ENCODE measurements at places on chromosomes 1 and 21.

GRCh38 chr1:36397083-36397377, 678 bp downstream of the LSM10 start:
- DNase-seq, result no peak

- no peak for DNase-seq
Measured at GRCh38 chr1:7022058-7022457, 236.8 kb downstream of the CAMTA1 start.

DNA sequence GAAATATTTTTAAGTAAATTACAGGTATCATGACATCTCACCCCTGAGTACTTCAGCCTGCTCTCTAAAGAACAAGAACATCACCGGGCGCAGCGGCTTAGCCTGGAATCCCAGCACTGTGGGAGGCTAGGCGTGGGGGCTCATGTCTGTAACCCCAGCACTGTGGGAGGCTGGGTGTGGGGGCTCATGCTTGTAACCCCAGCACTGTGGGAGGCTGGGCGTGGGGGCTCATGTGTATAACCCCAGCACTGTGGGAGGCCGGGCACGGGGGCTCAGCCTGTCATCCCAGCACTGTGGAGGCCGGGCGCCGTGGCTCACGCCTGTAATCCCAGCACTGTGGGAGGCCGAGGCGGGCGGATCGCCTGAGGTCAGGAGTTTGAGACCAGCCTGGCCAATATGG, 7.7 kb upstream of the CDK11B start:
- DNase-seq, result no peak

DNA sequence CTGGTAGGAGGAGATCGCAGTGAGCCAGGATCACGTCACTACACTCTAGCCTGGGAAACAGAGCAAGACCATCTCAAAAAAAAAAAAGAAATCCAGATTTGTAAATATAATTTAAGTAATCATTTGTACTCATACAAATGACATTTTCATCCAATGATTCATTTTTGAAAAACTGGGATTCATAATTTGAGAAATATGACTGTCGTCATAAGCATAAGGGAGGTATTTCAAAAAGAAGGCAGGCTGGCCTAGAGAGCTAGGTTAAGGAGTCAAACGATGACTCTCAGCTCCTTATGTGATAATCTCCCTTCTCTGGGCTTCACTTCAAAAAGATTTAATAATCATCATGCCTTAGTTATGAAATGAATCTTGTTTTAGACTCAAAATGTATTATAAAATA, 2.3 kb downstream of the GART start:
- no peak for DNase-seq

DNA sequence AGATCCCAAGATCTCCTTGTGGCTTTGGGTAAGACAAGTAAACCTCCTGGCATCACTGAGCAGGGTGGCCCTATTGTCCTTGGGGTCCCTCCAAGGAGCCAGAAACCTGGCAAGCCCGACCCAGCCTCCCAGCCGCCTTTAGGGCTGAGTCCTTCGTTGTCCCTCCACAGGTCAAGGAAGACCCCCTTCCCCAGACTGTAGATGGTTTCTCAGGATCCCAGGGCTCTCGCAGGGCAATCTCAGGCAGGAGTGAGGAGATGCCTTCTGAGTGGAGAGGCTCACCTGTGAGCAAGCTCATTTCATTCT, 71.6 kb upstream of the CSF3R start:
- no peak for DNase-seq

GRCh38 chr21:25657140-25657539, 18.1 kb downstream of the JAM2 start:
- no peak for DNase-seq

- DNase-seq, result no peak
Measured at GRCh38 chr1:89191314-89191713, 7.4 kb downstream of the GBP4 start.

DNA sequence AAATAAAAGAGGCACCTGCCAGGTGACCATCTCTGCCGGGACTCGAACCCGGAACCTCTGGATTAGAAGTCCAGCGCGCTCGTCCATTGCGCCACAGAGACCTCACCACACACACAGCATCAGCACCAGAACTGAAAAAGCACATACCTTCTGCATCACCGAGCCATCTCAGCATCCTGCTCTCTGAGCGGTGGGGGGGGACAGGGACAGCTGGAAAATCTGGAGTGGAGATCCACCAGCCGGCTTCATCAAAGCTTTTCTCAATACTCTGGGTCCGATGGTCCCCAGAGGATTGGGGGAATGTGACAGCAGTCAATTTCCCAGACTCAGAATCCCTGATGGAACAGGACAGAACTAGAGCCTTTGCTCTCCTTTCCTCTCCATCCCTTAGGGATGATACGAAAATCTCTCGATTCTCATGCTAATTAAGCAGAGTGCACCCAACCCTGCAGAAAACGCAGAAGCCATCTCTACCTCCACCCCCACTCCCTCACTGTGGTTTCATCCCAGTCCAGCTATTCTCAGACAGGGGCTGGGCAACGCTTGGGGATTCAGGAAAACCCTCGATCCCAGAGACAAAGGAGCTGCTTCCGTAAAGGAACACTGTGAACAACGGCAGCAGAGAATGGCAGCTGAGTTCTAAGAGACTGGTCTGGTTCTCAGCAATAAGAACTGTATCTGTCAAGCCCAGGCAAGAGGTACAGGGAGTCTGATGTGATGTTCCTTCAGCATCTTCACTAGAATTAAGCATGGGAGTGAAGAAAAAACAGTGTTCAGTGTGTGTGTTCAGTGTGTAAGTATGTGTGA, 29.6 kb upstream of the CADM3 start:
- DNase-seq, result no peak

Data from HAP-1 (cell line).